Activated CD4-positive, alpha-beta T cell treated with anti-CD3 and anti-CD28 coated beads, Interleukin-2, amount 10 ng/mL, durations not matched to agents 24 days and 14 days (primary cell): ENCODE measurements at places on chromosomes 3 and 15. TPM values are rescaled to one million over a fixed set of nuclear protein-coding genes. Genes with fewer than 3 reads are reported as not detected.

The CPB1 gene
- not detected in 2 replicates for total RNA-seq

The EFCAB12 gene
- total RNA-seq: 0.40 and 0.63 TPM in 2 replicates

The P3H2 gene
- total RNA-seq: not detected in 2 replicates

The JMJD7 gene
- total RNA-seq: 18.3 and 20.1 TPM in 2 replicates

The IL17RE gene
- 1.1 TPM in 2 replicates for total RNA-seq

The FANCI gene
- 189 and 210 TPM in 2 replicates for total RNA-seq

The ABI3BP gene
- not detected in 2 replicates for total RNA-seq

The MAP3K13 gene
- total RNA-seq: 11.3 and 14.5 TPM in 2 replicates

The KNG1 gene
- total RNA-seq: not detected in 2 replicates

The SKOR1 gene
- total RNA-seq: 0.09 and 0.14 TPM in 2 replicates

The IL5RA gene
- total RNA-seq: not detected in 2 replicates

The C3orf80 gene
- 0.07 TPM in 1 of 2 replicates, not detected in the other for total RNA-seq

The MLF1 gene
- total RNA-seq: 0.50 and 0.77 TPM in 2 replicates

The SRP14 gene
- 153 and 155 TPM in 2 replicates for total RNA-seq

The GOLGA6L7 gene
- not detected in 2 replicates for total RNA-seq

The CCR3 gene
- total RNA-seq: not detected in 2 replicates

The GOLGA8H gene
- total RNA-seq: 0.12 TPM in 1 of 2 replicates, not detected in the other

The ZBED2 gene
- total RNA-seq: 587 and 596 TPM in 2 replicates

The CPNE4 gene
- not detected in 2 replicates for total RNA-seq

The KLHL25 gene
- total RNA-seq: 9.0 and 9.8 TPM in 2 replicates

The COPB2 gene
- 99.0 and 103 TPM in 2 replicates for total RNA-seq

The SLC15A2 gene
- total RNA-seq: 0.95 and 2.7 TPM in 2 replicates

The CAPN3 gene
- 1.3 and 2.3 TPM in 2 replicates for total RNA-seq

The NOX5 gene
- total RNA-seq: not detected in 2 replicates

The SLITRK3 gene
- not detected in 2 replicates for total RNA-seq
